ENCODE measurements at places on chromosomes 4 and X.

GRCh38 chr4:143700416-143701352 lies at the start of gene FREM3:
FREM3 (minus strand) TSS chr4:143700675; CDS start chr4:143700675, 0 bp downstream.
- DNase-seq = no peak

DNA sequence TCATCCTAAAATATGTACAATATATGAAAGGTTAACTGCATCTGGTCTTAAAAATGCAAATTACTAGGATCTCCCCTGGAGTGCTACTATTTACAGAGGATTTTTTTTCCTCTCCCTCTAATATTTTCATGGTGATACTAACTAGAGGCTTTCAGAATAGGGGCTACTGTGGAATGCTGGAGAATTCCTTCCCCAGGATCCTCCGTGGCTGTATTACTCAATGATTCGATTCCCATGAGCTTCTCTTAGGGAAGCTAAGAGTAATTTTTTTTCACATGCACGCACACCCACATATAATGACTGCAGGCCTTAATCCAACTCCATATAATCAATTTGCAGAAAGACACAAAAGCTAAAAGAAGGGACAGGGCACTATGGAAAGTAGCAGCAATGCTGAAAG lies 184.7 kb downstream of the ARHGAP6 start:
- no peak for DNase-seq

- DNase-seq = no peak
Measured at GRCh38 chr4:139816856-139817255, 151.2 kb downstream of the MGST2 start.

- no peak for DNase-seq
Measured at GRCh38 chrX:45769761-45770582, 569.3 kb upstream of the DIPK2B start.

DNA sequence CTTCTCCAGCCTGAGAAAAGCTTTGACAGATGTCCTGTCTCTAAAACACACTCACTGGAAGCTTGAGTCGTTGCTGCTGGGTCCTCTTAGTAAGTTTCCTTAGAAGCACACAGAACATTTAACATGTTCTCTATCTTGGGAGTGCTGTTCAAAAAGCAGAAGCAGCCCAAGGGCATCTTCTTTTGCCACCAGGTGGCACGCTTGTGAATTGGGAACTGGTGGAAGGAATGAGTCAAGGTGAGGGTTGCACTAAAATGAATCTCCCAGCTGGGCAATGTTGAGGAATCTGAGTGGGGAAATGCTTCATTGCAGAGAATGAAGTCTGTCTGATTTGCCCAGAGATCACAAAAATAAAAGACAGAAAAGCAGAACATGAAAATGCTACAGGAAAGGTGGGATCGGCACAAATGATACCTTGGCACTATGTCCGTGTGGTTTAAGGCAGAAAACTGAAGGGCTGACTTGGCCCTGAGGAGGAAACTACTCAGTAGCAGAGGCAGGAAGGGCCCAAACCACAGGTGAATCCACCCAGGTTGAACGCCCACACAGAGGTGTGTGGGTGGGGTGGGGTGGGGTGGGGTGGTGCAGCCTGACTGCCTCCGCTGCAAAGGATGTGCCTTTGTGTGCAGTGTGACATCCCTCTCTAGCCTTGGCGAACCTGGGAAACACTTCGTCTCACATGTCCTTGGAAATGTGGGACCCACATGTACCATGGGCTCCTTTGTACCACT lies 26.0 kb downstream of the KIT start:
- DNase-seq = peak; percentile 14

DNA sequence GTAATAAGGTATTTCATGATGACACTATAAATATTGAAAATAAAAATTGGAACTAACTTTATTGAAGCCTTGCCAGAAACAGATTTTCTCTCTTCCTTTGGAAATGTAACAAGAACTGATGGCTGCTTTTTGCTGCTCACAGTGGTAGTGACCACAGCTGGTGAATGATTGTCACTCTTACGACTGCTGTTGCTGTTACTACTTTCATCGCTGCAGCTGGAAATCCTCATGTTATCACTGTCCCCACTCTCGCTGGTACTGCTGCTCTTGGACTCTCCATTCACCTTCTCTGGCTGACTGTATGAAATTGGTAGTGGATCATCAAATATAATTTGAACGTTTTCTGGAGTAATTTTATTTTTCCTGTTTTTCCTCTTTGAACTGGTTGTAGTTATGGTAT lies 28.5 kb upstream of the COX18 start:
- DNase-seq = no peak

GRCh38 chr4:142671516-142671915 lies 174.6 kb downstream of the INPP4B start:
- DNase-seq = no peak

- no peak for DNase-seq
Measured at GRCh38 chr4:19051831-19052230, 1030.3 kb upstream of the LCORL start.

DNA sequence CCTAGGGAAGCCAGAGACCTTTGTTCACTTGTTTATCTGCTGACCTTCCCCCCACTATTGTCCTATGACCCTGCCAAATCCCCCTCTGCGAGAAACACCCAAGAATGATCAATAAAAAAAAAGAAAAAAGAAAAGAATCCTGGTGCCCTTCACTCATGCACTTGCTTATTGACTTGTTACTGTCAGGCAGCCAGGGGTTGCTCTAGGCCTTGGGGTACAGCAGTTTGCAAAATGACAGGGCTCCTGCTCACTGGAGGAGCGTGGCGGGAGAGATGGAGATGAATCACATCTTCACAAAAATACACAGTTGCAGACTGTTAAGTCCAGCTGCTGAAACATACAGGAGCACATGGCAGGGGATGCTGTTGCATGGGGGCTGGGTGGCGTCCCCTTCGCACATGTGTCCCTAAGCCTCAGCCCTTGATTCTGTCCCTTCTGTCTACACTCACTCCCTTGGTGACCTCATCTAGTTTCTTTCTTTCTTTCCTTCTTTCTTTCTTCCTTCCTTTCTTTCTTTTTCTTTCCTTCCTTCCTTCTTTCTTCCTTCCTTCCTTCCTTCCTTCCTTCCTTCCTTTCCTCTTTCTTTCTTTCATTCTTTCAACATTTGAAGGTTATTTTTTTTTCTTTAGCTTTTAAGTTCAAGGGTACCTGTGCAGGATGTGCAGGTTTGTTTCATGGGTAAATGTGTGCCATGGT lies 16.9 kb upstream of the TMEM271 start:
- DNase-seq = no peak

DNA sequence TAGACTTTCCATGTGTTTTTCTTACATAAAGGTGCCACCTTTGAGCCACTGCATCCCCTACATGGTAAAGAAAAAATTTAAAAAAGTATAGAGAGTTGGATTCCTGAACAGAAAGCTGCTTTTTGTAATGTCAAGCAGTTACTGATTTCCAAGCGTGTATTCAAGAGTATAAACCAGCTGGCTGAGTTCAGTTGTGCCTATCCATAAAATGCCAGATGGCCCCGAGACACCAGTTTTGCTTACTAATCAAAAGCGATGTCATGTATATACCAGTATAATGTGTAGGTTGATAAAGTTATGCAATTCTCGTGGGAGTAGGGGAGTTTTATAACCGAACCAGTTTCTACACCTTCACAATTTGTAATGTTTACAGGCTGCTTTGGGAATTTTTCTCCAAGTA lies 26.2 kb upstream of the PNPLA4 start:
- DNase-seq = no peak

GRCh38 chr4:109864134-109864533 lies 16.2 kb downstream of the LRIT3 start:
- no peak for DNase-seq

GRCh38 chrX:118553042-118553710 lies 57.6 kb downstream of the DOCK11 start:
- no peak for DNase-seq

DNA sequence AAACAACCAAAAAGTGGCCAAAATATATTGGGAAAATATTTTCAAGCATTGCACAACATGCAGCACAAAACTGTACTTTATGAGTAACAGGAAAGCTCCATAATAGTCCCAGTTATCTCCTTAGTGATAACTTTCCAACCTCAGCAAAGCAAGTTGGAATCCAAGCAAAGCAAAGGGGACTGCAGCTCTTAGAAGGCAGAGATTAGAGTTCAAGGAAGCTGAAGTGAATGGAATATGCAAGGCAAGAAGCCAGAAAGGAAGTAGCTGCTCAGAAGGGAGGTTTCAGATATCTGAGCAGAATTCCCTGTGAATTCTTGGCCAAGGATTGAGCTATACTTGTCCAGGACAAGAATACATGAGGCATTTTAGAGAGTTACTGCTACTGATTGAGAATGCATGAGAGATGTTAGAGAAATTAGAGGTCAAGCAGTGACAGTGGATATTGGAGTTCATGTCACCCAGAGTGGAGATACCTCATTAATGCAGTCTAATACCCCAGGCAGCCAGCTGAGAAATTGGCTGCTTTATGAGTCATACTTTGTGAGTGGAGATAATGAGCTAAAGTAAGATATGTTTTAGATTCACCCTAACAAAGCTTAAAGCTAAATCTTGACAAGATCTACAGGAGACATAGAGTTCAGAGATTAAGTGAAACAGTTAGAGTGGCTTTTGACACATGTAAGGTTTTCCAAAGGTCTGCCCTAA lies 102.8 kb downstream of the INPP4B start:
- DNase-seq = no peak

- DNase-seq = no peak
Measured at GRCh38 chrX:134746410-134746785, 88.1 kb upstream of the PLAC1 start.

GRCh38 chrX:107450823-107451509 lies 1.5 kb downstream of the FRMPD3 start:
- DNase-seq = no peak

DNA sequence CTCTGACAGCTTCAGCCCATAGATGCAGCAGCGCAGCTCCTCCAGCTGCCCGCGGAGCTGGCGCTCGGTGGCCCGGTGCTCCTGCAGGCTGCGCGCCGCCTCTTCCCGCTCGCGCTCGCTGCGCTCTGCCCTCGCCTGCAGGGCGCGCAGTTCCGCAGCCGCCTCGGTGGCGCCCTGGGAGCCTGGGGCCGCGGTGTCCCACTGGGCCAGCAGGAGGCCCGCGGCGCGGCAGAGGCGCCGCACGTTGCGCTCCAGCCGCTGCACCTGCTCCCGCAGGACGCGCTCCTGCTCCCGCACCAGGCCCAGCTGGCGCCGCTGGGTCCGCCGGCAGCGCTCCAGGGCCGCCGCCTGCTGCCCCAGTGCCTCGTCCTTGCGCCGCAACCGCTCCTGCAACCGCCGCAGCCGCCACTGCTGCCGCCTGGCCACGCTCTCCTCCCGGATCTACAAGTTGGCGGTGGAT lies 10.1 kb downstream of the C4orf50 start:
- no peak for DNase-seq

DNA sequence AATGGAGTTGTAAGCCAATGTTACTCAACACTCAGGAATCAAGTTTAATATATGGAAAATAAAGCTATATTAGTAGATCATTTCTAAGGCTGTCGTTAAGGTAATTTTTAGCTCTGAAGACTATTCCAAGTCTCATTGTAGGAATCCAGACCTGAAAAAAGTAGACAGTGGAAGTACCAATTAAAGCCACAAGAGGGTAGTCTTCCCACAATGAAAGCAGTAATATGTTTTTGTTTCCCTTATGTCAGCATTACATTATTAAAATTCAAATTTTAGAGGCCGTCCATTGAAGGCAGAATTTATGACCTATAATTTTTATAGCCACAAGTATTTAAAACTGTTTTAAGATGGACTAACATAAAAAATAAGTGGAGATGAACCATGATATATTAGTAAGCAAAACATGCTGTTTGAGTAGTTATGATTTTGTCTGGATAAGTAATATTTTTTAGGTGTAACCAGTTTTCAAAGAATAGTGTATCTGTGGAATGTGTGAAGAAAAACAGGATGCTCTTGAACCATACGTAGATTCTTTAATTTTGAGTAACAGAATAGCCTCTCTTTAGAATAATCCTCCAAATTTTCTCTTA lies 372.6 kb upstream of the TECRL start:
- DNase-seq = no peak

GRCh38 chrX:133746593-133746992 lies 238.8 kb downstream of the GPC3 start:
- DNase-seq = no peak

DNA sequence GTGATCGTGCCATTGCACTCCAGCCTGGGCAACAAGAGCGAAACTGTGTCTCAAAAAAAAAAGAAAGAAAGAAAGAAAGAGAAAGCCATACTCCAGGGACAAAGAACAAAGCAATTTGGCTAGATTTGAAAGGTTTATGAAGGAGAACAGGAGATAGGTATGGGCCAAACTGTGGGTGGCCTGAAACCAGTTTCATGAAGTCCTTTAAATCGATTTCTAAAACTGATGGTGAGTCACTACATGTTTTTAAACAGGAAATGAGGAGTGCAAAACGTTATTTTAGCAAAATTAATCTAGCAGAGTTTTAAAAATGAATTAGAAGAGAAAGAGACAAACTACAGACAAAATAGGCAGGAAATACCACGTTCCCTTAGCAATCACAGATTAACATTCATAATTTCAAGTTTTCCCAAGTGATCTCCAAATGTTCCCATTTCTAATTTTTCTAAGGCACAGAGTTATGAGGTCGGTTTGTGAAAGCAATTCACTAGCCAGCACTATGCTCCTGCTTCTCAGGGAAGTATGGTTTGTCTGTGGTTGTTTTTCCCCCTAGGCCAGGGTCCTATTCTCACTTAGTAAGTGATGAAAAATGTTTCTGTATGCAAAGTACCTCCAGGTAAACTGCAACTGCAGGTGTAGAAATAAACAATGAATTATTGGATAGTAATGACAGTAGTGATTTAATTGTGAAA lies 190.6 kb downstream of the PPP3CA start:
- no peak for DNase-seq

- no peak for DNase-seq
Measured at GRCh38 chr4:114136069-114136468, 156.6 kb upstream of the ARSJ start.

DNA sequence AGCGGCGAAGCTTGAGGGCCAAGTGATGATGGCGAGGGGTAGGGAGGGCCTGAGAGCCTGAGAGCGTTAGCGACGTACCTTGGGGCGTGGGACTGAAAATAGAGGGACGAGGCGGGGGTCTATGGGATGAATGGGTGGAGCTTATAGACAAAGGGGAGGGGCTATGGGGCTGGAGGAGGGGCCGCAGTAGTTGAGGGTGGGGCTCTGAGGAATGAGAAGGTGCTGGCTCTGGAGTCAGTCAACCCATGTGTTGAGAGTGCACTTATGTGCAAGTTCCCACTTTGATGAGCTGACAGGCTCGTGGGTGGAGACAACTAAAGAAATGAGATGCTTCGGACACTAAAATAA lies 488 bp downstream of the TBC1D25 start:
- no peak for DNase-seq

GRCh38 chr4:109214622-109215301 lies 87.7 kb downstream of the COL25A1 start:
- DNase-seq = no peak
